ENCODE measurements at places on chromosomes 1 and 21.

- no peak for DNase-seq
Observed at GRCh38 chr21:15029077-15029476, 35.7 kb downstream of the NRIP1 start.

- no peak for DNase-seq
Observed at GRCh38 chr1:44368471-44369151, 13.6 kb upstream of the ERI3 start.

- no peak for DNase-seq
Observed at GRCh38 chr21:15159382-15160020, 94.7 kb upstream of the NRIP1 start.

GRCh38 chr1:111834956-111835355 lies 79.3 kb downstream of the DDX20 start:
- DNase-seq, result no peak

DNA sequence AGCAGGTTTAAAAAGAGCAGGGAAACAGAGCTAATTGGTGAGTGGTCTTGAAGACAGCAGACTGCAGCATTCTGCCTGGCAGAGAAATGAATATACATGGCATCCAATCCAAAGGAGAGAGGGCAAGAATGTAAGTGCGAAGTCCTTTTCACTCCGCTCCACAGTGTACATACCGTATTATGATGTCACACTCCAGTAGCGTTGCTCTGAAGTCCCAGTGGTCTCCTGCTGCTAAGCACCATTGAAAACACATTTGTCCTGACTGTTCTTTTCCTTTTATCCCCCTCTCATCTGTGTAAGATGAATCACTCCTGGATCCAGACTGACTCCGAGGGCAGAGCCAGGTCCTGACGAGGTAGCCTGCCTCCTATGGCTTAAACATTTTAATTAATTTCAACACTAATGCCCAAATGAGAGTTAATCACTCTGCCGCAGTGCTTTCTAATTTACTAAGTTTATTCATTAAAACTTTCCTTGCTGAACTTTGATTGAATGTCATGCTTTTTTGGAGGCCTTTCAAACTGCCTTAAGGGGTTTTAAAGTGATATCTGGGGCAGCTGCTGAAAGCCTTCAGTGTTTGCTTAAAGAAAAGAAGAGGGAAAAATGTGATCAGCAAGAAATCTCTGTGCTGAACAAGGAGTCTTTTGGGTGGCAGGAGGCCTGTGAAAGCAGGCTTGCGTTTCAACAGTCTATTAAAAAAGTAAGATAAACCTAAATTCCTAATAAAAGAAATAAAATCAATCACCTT lies 227.2 kb downstream of the ATG4C start:
- DNase-seq, result no peak
